Fibroblast of gingiva (primary cell): ENCODE measurements at places on chromosomes 3 and 15.

GRCh38 chr3:51816723-51817122 lies 37.7 kb upstream of the IQCF6 start:
- DNase-seq, result no peak

DNA sequence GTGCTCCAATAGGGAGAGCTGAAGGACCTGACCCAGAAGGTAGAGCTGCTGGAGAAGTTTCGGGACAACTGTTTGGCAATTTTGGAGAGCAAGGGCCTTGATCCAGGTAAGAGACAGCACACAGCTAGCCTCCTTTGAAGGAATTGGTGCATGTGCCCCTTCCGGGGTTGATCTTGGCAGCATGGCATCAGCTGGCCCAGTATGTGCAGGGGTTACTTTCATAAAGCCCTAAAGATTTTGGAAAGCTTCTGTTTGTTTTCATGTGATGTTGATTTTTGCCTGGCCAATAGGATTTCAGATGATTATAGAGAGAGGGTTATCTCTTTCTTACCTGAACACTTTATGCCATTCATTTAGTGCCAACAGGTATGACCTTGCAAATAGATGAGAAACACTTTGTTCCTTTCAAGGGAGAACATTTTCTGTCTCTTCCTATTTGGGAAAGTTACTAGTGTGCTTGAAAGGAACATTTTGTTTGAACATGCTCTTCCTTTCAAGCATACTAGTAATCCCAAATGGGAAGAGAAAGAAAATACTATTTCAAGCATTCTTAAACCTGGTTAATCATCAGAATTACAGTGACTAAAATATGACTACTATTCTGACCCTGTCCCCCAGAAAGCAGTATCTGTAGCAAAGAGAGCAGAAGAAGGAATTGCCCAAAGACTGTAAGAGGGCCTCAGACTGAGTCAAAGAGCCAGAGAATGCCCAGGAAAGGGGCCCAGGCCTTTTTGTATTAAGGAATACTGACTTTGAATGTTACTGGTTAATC lies 7.5 kb downstream of the KNSTRN start:
- no peak for DNase-seq

- DNase-seq, result peak; percentile 50
These were observed 33.2 kb downstream of the TM4SF4 start for GRCh38 chr3:149507491-149508324.

DNA sequence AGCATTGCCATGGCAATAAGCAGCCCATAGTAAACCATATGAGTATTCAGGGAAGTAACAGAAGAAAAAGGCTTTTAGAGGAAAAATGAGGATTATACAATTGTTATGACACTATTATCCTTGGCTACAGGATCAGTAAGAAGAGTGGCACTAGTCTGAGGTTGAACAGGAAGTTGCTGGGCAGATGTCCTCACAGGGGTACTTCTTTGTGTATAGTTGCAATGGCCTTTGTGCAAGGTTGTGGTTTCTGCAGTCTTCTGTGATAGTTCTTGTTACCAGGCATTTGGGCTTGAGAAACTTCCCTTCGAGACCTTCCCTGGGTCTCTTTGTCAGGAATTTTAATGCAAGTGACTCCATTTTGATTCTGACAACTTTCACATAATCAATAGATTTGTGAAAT lies 100.6 kb upstream of the ATP11B start:
- DNase-seq, result no peak

- DNase-seq, result no peak
These were observed 126.2 kb downstream of the ASB7 start for GRCh38 chr15:100728371-100729201.

- DNase-seq, result no peak
These were observed 39.5 kb downstream of the CFAP100 start for GRCh38 chr3:126434264-126434590.

DNA sequence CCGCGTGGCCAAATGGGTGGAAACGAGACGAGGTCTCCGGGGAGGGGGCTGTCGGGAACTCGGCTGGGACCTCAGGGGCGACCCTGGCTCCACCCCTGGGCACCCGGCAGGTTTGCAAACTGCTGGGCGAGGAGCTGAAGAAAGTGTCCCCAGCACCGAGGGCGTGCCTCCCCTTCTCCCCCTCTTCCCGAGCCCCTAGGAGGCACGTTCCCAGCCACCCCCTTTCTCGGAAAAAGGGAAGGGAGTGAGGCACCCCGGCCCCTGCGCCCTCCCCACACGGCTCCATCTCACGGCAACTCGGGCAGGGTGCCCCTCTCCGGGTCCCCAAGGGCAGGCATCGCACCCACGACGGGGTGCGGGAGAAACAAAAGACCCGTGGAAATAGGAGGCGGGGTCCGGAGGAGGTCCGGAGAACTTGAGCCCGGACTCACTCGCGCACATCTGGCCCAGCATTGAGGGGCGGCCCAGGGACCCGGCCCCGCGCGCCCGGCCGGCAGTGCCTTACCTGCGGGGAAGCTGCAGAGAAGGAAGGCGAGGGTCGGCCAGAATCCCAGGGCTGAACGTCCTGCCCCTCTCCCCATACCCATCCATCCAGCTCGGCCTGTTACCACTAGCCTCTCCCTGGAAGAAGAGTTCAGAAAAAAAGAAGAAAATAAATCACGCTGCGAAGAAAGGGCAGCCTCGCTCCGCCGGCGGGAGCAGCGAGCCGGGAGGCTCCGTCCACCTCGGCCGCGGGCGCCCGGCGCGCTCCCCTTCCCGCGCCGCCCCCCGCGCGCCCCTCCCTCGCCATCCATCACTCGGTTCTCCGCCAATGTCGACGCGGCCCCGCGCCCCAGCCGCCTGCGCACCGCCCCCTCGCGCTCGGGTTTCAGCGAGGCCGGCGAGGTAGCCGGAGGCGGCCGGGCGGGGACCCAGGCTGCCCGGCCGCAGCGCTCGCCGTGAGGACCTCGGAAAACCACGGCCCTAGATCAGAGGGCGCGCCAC lies 16.3 kb downstream of the RGMA start:
- DNase-seq, result peak; percentile 83

- DNase-seq, result no peak
These were observed 75.1 kb downstream of the B3GNT5 start for GRCh38 chr3:183328164-183328563.

GRCh38 chr3:173624086-173624485 lies 226.5 kb downstream of the NLGN1 start:
- no peak for DNase-seq

DNA sequence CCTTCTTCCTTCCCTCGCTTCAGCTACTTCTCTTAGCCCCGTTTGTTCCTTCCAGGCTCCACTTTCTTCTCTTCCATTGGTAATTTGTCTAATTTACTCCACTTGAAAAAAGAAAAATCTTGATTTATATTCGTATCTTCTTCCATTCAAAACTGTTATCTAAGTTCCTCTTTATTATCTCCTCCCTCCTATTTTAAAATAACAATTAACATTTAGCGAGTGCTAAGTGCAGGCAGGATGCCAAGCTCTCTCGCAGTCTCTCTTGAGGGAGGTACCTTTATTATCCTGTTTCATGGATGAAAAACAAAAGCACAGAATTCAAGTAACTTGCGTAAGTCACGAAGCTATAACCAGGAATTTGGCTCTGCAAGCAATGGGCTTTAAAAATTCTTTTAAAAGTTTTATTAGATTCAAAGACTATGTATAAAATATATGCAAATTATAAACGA lies 418.9 kb upstream of the NAALADL2 start:
- DNase-seq, result peak; percentile 79

GRCh38 chr3:124497487-124497886 lies 232.8 kb upstream of the UMPS start:
- no peak for DNase-seq

- no peak for DNase-seq
These were observed 2.5 kb upstream of the CFAP100 start for GRCh38 chr3:126392246-126392645.

GRCh38 chr3:10961921-10962320 lies 30.6 kb upstream of the SLC6A1 start:
- DNase-seq, result no peak

DNA sequence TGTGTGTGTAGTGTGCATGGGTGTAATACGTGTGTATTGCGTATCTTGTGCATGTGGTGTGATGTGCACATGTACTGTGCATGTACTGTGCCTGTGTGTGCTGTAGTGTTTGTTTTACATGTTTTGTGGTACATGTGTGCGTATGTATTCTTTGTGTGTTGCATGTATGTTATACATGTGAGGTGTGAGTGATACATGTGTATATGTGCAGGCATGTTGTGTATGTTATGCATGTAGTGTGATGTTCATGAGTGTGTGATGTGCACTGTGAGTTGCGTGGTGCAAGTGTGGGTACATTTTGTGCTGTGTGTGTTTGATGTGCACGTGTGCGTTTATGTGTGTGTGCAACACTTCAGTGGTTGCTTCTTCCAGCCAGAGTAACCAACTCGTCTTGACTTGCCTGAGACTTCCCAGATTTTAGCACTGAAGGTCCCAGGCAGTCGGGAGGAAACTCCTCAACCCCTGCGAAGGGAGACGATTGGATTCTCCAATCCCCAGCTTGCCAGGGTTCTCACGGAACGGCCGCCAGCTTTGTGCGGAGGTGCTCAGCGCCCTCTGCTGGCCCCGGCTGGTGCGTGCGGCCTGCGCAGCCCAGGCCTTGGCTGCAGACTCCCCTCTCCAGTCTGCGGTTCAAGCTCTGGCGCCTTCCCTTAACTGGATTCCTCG lies 3.6 kb downstream of the GALNT15 start:
- DNase-seq, result peak; percentile 92

- peak; percentile 52 for DNase-seq
These were observed 21.2 kb downstream of the NGRN start for GRCh38 chr15:90286678-90287077.

DNA sequence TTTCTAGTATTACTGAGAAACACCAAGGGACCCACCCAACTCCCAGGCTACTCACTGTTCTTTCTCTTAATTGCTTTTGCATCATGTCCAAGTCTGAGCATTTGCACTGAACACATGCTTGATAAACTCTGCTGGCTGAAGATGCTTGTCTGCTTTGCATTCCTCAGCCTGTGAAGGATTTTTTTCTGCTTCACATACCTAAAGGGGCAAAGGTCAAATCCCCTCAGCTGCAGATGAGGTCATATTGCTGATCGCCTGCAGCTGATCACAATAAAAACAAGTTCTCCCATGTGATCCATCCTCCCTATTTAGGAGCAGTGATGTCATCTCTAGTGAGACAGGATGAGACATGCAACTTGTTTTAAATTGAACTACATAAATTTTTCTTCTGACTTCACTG lies 84.6 kb upstream of the DCBLD2 start:
- DNase-seq, result peak; percentile 76

GRCh38 chr3:98780343-98780742 lies 17.2 kb downstream of the ST3GAL6 start:
- no peak for DNase-seq

- DNase-seq, result no peak
These were observed 130.3 kb downstream of the DLG1 start for GRCh38 chr3:197168063-197168462.

- no peak for DNase-seq
These were observed 193.4 kb upstream of the HES1 start for GRCh38 chr3:193942516-193943055.

DNA sequence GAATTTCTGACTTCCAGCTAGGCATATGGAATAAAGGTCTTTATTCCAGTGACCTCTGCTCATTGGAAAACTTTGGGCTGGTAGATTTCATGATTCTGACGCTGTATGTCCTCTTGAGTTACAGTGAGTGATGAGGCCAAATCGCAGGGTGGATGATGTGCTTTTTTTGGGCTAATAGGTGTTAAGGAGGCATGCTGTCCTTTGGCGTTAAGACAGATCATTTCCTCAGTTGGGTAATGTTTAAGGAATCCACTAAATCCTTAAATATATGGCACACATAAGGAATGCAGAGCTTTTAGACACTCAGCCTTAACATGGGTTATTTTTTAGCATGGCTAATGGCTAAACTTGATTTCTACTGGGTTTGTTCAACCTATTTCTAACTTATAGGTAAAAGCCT lies 87.9 kb downstream of the LPP start:
- no peak for DNase-seq

DNA sequence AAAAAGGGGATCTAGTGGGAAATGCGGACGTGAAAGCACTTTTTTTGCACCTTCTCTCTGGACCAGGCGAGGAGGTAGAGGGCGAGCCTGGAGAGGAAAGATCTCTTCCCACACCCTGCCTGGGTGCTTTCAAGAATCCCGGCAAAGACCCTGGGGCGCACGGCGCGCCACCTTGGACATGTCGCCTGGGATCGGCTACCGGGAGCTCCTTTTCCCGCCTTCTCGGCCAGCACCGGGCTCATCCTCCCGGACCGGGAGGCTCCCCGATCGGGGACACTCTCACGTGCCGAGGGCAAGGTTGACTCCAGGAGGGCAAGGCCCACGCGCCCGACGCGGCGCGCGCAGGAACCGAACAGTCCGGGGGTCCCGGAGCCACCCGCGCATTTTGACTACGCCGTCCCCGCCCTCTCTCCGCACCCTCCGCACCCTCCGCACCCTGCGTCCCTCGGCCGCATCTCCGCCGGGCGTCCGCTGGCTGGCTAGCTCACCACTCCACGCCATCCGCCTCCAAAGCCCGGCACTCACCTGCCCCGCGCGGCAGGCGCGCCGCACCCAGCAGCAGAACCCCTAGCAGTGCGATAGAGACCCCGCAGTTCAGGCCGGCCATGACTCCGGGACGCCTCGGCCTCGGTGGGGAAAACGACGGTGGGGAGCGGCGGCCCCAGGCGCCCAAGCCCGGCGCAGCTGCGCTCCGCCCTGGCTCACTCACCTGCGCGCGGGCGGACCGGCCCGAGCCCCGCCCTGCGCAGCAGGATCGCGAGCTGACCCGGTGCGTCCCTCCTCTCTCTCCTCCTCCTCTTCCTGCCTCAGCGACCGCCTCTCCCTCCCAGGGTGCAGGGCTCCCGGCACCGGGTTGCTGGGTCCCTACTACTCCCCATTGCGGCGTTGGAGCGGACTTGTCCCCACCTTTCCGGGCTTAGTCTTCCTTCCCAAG lies at the start of gene CDCP1:
TSS of gene CDCP1 (minus strand) at position 698 of the 934 bp plus-strand sequence. CDS start at position 607, 91 bp downstream.
- no peak for DNase-seq

GRCh38 chr3:187745201-187746058 lies at the start of gene BCL6:
Gene BCL6, minus strand, starts transcription at chr3:187745468. Its CDS starts 11,775 bp downstream, at chr3:187733693.
- DNase-seq, result peak; percentile 99

DNA sequence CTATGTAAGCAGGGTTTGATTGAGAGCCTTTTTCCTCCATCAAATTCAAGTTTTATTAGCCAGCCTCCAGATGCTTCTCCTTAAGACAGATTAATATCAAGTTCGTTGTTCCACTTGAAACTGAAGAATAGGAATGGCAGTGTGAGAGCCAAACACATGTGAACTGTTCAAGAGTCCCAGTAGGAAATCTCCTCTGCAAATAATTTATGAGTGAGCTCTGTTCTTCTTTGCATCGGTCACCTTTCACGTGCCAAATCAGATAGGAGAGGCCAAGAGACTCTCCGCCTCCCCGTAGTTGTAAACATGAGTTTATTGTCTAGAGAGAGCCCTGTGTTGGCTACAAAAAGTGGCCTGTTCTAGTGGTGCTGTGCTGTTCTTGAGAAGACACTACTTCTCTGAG lies 372.1 kb upstream of the NR2F2 start:
- no peak for DNase-seq

- no peak for DNase-seq
These were observed 34.7 kb downstream of the SHC4 start for GRCh38 chr15:48928877-48929538.

GRCh38 chr15:99442252-99442897 lies 123.4 kb upstream of the MEF2A start:
- DNase-seq, result peak; percentile 98

- no peak for DNase-seq
These were observed 72.1 kb upstream of the MAGI1 start for GRCh38 chr3:66110840-66111239.

GRCh38 chr3:37249717-37250116 lies 75.3 kb upstream of the LRRFIP2 start:
- no peak for DNase-seq

GRCh38 chr3:52171514-52172261 lies 17.5 kb upstream of the POC1A start:
- peak; percentile 40 for DNase-seq
